ENCODE measurements at places on chromosomes 4 and X. TPM values are rescaled to one million over a fixed set of nuclear protein-coding genes. Genes with fewer than 3 reads are reported as not detected.

Gene ZNF732
- total RNA-seq, result not detected

Gene PRICKLE3
- 13.1 TPM for total RNA-seq

DNA sequence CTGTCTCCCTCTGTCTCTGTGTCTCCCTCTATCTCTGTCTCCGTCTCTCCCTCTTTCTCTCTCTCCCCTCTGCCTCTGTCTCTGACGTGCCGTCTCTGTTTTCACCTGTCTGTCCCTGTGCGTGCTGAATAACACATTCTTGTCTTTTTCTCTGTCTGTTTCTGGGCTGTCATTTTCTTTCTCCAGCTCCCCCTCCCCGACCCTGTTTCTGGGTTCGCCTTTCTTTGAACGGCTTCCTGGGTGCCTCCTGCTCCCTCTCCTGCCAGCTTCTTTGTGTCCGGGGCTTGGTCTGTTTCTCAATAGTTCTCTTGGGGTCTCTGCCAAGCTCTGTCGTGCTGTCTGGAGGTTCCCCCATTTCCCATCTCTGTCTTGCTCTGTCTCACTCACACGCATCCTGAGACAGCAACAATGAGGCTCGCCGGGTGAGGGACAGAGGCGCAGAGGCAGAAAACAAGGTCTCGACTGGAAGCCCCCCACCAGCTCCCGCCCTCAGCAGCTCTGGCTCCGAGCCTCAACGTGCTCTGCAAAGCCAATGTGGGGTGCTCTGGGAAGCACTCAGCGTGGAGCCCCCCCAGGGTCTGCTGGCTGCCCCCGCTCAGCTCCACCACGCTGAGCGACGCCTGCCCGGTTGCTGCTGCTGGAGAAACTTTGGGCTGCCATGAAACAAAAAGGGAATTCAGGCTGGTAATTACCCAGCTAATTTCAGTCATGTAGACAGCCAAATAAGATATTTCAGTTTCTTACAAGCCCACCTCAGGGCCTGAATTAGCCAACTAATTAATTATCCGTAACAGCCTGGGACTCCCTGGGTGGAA, 3.4 kb downstream of the CPLX1 start:
- DNase-seq, result no peak

DNA sequence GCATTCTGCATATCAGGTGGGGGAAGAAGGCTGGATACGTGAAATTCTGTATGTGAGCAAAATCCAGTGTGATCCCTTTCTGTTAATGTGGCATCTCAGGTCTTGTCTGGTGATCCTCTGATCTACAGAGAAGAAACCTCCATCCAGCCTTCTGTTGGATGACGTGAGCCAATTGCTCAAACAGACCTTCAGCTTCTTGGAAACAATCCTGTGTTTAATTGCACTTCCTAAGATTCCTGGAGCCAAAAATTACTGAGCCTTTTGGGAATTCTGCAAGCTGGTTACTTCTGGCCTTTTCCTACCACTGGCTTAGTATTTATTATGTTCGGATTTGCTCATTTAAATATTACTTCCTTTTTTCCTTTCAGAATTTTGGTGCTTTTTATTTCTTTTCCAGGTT, 51.2 kb downstream of the TRIML1 start:
- DNase-seq, result no peak

GRCh38 chrX:23953908-23954269, 46.1 kb downstream of the CXorf58 start:
- DNase-seq, result no peak

Data from lower lobe of right lung (tissue), 2 donors.